ENCODE measurements at places on chromosomes 3 and 15. TPM values are rescaled to one million over a fixed set of nuclear protein-coding genes. Genes with fewer than 3 reads are reported as not detected.

CCR8 gene
- total RNA-seq, result not detected

CLDN16 gene
- not detected for total RNA-seq

DLL4 gene
- 2.2 TPM for total RNA-seq

RYR3 gene
- total RNA-seq, result not detected

CHRM5 gene
- 0.04 TPM for total RNA-seq

ERICH6 gene
- total RNA-seq, result not detected

SCN11A gene
- total RNA-seq, result not detected

FBXO40 gene
- not detected for total RNA-seq

TLR9 gene
- not detected for total RNA-seq

IQCF5 gene
- total RNA-seq, result not detected

GPR171 gene
- total RNA-seq, result not detected

DPPA2 gene
- total RNA-seq, result not detected

GOLGA8J gene
- not detected for total RNA-seq

CCRL2 gene
- 6.0 TPM for total RNA-seq

ANKRD34C gene
- not detected for total RNA-seq

GP5 gene
- not detected for total RNA-seq

ALDH1A2 gene
- total RNA-seq, result 2.2 TPM

THSD4 gene
- total RNA-seq, result 29.0 TPM

SLC38A3 gene
- 3.3 TPM for total RNA-seq

TRNT1 gene
- 33.2 TPM for total RNA-seq

SLC51A gene
- total RNA-seq, result 10.0 TPM

ROPN1 gene
- not detected for total RNA-seq

GNAT1 gene
- not detected for total RNA-seq

NR2E3 gene
- total RNA-seq, result 0.35 TPM

Measured in PC-3 (cell line).